ENCODE measurements at places on chromosomes 3 and 15. TPM values are rescaled to one million over a fixed set of nuclear protein-coding genes. Genes with fewer than 3 reads are reported as not detected.

DNA sequence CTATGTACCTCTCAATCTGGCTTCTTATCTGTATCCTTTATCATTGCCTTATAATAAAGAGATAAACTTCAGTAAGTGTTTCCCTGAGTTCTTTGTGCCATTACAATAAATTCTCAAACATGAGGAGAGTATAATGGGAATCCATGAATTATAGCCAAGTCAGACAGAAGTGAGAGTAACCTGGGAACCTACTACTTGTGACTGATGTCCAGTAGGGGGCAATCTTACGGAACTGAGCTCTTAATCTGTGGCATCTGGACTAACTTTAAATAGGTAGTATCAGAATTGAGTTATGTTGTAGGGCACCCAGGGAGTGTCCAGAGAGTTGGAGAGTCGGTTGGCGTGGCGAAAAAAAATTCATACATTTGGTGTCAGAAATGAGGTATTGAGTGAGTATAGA lies 542.6 kb downstream of the ZBBX start:
- no peak for DNase-seq

DNA sequence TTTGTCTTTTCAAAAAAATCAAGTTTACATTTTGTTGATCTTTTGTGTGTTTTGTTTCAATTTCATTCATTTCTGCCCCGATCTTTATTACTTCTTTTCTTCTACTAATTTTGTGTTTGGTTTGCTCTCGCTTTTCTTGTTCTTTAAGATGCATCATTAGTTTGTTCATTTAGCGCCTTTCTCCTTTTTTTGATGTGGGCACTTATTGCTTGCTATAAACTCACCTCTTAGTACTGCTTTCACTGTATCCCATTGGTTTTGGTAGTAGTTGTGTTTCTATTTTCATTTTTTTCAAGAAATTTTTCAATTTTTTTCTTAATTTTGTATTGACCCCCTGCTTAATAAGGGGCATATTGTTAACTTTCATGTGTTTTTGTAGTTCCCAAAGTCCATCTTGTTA lies 34.4 kb downstream of the PRKCI start:
- DNase-seq, result no peak

- DNase-seq, result peak; percentile 34
Observed at GRCh38 chr3:32816439-32817256, 1.1 kb upstream of the TRIM71 start.

DNA sequence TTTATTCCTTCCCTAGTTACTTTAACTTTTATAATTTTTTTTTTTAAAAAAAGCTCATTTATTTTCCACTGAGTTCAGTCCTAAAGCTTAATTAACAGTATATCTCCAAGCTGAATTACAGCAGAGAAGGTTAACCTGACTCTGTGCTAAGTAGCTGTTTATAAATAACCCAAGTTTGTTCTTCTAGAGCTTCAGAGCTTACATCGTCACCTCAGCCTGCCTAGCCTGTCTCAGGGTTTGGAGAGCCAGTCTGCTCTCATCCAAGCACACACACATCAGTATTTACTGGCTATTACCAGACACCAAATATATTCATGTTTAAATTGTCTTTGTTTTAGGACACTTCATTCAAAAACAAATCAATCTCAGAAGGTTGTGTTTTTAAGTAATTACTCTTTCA lies 154.9 kb downstream of the CDIN1 start:
- no peak for DNase-seq

DNA sequence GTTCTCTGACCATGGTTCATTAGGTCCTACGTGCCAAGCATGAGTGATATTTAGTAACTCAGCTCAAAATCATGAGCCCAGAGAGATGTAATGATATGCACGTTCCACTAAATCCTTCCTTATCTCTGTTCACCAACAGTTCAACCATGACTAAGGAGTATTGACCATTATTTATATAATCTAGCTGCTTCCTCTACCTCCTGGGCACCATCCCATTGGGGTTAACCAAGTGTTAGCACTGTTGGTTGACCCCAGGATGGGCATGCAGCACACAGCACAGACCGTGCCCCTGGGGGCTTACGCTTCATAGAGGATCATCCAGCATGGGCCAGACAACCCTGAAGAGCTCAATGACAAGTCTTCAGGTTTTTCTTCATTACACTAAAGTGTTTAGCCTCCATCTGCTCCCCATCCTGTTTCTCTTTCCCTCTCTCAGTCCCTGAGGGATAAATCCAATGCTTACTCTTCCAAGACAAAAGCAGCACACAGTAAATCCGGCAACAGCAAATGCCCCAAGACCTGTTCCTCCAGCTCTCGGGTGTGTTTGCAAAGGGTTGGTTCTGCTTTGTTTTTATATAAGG lies 10.4 kb downstream of the FAM174B start:
- DNase-seq, result no peak

DNA sequence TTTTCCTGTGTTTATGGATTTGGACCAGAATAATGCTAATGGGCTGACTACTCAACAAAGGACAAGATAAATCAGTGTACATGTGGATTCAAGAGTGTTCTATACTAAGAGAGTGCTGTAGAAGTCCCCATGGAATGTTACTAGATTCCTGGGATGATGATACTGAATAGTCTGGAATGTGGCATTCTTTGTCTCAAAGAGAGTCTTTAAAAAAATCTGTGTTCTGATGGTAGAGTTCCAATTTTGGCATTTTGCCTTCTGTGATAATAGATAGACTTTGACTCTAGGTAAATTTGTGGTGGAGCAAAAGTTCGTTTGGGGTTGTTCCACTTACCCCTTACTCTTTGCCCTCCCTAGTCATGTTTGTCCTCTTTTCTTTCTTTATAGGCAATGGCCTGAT lies 43.7 kb downstream of the NMD3 start:
- DNase-seq, result no peak

GRCh38 chr15:98085003-98085639 lies 124.6 kb downstream of the ARRDC4 start:
- peak; percentile 54 for DNase-seq

DNA sequence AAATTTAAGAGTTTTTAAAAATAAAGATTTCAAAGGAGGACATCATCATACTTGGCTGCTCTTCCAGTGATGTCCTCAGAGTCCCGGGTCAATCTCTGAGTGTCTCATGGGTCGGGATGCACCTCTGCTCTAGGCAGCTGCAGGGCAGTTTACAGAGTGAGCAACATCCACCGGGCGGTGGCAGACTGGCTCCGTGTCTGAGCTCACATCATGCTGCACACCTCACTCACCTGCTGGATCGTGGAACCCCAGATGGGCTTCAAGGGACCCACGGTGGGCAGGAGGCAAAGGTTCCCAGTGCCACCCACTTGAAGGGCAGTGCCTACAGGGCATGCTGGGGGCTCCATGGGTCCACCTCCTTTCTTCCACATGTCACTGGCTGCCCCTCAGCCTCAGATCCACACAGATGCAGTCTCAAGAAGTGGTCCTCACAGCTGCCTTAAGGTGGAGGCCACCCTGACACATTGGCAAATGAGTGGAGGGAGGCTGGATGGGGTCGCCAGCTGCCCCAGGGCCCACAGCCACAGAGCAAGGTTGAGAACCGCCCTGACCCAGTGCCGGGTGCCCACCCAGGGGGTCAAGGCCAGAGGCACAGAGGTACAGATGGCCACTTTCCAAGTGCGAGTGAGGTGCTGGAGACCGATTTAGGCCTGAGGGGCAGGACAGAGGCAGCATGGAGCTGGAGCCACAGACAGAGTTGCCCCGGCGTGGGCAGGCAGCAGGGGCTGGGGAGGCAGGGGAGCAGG lies 25.2 kb downstream of the CYFIP1 start:
- DNase-seq, result no peak

GRCh38 chr3:150158943-150159625 lies 188.4 kb upstream of the PFN2 start:
- no peak for DNase-seq

DNA sequence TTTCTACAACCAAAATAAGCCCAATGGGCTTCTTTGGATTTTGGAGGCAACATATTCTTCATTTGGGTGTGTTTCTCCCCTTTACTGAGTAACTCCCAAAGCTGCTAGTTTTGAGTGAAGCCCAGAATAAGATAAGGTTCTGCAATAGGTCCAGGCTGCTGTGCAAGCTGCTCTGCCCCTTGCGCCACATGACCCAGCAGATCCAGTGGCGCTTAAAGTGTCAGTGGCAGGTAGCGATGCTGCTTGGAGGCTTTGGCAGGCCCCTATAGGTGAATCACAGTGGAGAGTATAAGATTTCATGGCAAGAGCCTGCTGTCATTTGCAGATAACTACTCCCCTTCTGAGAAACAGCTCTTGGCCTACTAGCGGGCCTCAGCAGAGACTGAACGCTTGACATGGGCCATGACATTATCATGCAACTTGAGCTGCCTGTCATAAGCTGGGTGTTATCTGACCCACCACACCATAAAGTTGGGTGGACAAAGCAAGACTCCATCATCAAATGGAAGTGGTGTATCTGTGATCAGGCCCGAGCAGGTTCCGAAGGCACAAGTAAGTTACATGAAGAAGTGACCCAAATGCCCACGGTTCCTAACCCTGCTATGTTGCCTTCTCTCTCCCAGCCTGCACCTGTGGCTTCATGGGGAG lies 88.4 kb upstream of the OXTR start:
- DNase-seq, result no peak

DNA sequence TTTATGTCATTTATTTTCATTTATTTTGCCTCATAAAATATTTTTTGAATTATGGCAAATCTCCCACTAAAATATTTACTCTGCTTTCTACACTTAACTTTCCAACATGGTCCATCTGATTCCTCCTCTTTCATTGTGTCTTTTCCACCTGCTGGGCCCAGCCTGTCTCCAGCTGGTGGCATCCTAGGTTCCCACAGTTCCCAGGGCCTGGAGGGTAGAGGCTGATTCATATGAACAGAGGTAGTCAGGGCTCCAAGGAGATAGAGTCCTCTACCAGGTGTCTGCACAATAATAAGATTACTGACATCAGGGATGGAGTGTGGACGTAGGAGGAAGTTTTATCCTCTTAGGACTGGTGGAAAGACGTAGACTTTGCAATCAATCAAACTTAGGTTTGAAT lies 14.3 kb downstream of the ZBTB38 start:
- no peak for DNase-seq

- DNase-seq, result no peak
Observed at GRCh38 chr15:25967116-25967515, 104.0 kb upstream of the ATP10A start.

- peak; percentile 34 for DNase-seq
Observed at GRCh38 chr15:72971766-72972165, 80.5 kb upstream of the NEO1 start.

GRCh38 chr3:14439501-14440167 lies 37.2 kb downstream of the SLC6A6 start:
- DNase-seq, result peak; percentile 61

GRCh38 chr15:87245592-87245991 lies 1010.9 kb downstream of the NTRK3 start:
- no peak for DNase-seq

- DNase-seq, result peak; percentile 67
Observed at GRCh38 chr3:32510075-32510724, 7.5 kb upstream of the CMTM6 start.

DNA sequence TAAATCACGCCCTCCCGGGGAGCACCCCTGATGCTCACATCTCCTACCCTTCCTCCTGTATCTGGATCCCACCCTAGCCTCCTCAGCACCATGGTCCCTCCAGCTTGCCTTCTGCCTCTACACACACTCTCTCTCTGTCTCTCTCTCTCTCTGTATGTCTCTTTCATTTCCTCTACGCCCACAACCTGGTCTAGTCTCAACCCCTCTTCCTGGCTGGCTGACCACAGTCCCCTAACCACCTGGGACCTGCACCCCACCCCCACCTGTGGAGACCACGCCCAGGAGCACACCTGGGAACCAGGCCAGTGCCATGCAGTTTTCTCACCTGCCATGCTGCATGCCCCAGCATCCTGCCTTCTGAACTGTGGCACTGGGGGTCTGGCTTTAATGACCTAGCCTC lies 4.0 kb upstream of the CFAP100 start:
- DNase-seq, result no peak

The ATP8B4 gene
- polyA plus RNA-seq, result 4.3 TPM

The CHST2 gene
- 4.4 TPM for polyA plus RNA-seq

The CTDSPL gene
- polyA plus RNA-seq, result 36.3 TPM

The CHST14 gene
- polyA plus RNA-seq, result 35.6 TPM

The LEKR1 gene
- polyA plus RNA-seq, result 1.1 TPM

The CAMK2N2 gene
- not detected for polyA plus RNA-seq

The TGM4 gene
- polyA plus RNA-seq, result not detected
